ENCODE measurements at places on chromosomes 1 and 21.

GRCh38 chr1:37069406-37069805, 35.1 kb upstream of the GRIK3 start:
- no peak for DNase-seq

GRCh38 chr1:202565890-202566602, 144.2 kb downstream of the SYT2 start:
- DNase-seq, result no peak

- DNase-seq, result no peak
Measured at GRCh38 chr1:51858892-51859291, 19.6 kb downstream of the NRDC start.

DNA sequence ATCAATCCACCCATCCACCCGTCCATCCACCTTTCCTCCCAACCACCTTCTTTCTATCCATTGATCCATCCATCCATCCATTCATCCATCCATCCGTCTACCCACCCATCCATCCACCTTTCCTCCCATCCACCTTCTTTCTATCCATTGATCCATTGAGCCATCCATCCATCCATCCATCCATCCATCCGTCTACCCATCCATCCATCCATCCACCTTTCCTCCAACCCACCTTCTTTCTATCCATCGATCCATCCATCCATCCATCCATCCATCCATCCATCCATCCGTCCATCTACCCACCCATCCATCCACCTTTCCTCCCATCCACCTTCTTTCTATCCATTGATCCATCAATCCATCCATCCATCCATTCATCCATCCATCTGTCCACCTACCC, 5.1 kb upstream of the EDN2 start:
- DNase-seq, result no peak

DNA sequence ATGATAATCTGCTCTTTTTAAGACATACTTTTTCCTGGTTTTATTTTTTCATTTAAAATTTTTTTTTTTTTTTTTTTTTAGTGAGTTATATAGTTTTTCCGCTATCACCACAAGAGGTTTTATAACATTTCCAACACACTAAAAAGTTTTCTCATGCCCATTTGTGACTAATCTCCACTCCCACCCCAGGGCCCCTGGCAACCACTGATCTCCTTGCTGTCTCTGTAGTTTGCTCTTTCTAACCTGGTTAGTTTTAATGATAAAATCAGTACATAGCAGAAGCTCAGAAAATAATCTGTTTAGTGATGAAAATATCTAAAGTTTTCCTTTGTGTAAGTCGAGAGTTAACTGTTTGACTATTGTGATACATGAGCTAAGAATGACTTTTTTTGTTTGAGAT, 41.8 kb downstream of the IARS2 start:
- no peak for DNase-seq

DNA sequence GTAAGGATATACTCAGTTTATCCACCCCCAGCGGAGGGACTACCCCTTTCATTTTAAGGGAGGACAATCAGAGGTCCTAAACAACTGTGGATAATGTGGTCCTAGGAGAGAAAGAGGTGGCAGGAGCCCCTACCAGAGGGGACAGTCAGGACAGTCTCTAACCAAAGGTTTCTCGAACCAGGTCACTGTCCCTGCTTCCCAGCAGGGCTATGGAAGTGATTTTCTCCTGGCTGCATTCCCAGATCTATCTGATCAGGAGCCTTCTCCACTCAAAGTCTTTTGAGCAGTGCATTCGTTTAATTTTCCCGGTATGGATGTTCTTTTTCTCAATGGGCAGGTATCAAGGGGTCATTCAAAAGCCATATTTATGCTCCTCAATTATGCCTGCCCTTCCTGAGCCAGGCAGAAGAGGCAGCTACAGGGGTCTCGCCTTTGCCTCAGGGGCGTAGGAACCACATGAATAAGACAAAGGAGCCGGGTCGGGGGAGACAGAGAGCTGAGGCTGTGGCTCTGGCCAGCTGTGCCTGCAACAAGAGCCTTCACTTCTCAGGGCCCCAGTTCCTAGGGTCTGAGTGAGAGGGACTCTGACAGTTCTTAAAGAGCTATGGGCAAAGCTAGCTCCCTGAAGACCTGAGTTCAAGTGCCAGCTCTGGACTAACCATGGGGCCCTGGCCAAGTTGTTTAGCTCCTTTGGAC, 62.5 kb upstream of the DMRTB1 start:
- no peak for DNase-seq

DNA sequence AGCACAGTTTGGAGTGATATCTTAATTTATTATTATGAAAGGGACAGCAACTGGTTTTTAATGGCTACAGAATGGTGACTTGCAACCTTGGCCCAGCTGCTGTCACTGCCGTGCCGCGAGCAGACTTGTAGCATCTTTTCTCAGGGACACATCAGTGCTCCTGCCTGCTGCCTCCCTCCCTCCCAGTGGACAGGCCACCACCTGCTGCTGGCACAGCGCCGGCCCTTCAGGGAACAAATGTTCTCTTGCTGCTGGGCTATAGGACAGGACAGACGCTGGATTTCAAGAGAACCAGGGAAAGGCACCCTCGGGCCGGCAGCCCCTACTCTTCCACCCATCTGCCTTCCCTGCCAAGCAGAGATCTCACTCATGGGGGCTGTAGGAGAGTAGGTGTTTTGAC, 413.8 kb upstream of the NFIA start:
- no peak for DNase-seq

DNA sequence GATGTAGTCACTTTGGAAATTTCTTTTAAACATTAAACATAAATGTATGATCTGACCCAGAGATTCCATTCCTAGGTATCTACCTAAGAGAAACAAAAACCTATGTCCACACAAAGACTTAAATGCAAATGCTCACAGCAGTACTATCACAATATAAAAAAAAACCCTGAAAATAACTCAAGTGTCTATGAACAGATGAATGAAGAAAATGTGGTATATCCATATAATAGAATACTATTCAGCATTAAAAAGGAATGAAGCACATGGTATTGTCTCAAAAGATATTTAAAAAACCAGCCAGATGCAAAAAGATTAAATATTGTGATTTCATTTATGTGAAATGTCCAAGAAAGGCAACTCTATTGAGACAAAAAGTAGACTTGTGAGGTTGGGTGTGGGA, 48.3 kb downstream of the ADSS2 start:
- DNase-seq, result no peak

- no peak for DNase-seq
Measured at GRCh38 chr1:42195841-42196240, 31.3 kb upstream of the GUCA2A start.

- no peak for DNase-seq
Measured at GRCh38 chr1:103790172-103790571, 40.5 kb downstream of the AMY1C start.

GRCh38 chr1:173421789-173422188, 55.3 kb upstream of the PRDX6 start:
- no peak for DNase-seq

Data from stimulated activated CD4-positive, alpha-beta T cell treated with anti-CD3 and anti-CD28 coated beads, Interleukin-12 subunit alpha, Interleukin-12 subunit beta, amount 100 ng/mL, for 48 hours (primary cell).